ENCODE measurements at places on chromosomes 2 and 18.

- no peak for DNase-seq
Measured at GRCh38 chr2:26020231-26020640, 13.6 kb upstream of the RAB10 start.

- DNase-seq = no peak
Measured at GRCh38 chr2:197369228-197369932, 58.8 kb upstream of the ANKRD44 start.

DNA sequence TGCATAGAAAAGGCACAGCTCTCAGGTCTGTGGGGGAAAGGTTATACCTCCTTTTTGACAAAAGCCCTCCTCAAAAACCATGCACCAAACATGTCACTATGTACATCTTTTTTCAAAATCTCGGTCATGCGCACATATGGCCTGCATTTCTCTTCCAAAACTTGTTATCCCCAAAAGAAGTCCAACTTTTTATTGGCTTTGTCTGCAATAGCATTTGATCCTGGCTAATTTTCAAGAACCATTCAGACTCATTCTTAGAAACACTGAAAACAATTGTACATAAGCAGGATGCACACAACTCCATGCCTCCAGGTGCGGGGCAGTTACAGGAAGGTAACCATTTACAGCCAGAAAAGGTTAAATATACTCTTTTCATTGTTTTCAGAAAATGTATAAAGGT is 21.9 kb downstream of the SERTAD2 start:
- DNase-seq = no peak

DNA sequence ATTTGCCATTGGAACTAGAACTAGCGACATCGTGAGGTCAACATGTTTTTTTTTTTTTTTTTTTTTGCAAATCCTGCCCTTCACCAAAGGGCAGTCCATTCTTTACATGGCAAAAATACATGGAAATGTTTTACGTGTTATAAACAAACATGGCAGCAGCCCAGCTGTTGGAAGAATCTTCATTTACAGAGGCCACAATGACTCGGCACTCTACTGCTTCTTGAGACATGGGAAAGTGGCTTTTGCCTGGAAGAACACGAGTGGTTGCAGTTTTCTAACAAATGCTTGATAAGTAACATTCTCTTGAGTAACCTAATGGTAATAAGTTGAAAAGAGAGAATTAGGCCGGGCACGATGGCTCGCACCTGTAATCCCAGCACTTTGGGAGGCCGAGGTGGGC is 22.8 kb upstream of the POLR1B start:
- no peak for DNase-seq

DNA sequence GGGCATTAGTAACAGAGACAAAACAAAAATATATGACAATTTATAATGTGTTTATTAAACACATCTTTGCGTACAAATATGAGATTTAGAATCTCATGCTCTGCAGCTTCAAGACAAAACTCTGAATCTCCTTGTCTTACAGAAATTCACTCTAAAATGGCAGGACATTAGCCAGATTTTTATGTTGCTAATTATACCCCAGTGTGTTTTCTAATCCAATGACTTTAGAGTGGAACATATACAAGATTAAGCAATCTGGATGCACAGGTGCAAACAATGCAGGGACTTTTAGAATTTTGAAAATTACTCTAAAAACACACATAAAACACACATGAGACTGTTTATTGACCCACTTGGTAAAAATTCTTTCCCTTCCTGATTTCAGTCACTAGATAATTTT is 85.9 kb downstream of the CALCRL start:
- DNase-seq = no peak

- no peak for DNase-seq
Measured at GRCh38 chr18:59266886-59267502, 6.3 kb downstream of the RAX start.

DNA sequence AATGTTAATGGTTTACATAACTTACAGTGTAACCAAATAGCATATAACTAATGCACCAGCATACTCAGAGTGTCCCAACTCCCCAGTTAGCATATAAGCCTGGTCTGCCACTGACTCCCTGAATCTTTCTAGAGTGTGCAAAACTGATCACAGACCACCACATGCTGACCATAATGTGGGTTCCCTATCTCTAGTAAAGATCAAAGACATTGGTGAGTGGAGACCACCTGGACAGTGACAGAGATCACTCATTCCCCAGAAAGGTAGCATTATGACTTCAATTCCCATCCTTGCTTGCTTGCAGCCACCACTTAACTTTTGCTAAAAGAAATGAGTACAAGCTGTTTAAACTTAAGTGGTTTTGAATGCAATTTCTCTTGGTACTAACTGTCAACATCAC is 39.0 kb downstream of the KANSL1L start:
- no peak for DNase-seq

GRCh38 chr2:144682248-144682647 is 162.3 kb upstream of the ZEB2 start:
- peak; percentile 32 for DNase-seq

GRCh38 chr18:9861157-9861556 is 24.6 kb upstream of the TXNDC2 start:
- no peak for DNase-seq

DNA sequence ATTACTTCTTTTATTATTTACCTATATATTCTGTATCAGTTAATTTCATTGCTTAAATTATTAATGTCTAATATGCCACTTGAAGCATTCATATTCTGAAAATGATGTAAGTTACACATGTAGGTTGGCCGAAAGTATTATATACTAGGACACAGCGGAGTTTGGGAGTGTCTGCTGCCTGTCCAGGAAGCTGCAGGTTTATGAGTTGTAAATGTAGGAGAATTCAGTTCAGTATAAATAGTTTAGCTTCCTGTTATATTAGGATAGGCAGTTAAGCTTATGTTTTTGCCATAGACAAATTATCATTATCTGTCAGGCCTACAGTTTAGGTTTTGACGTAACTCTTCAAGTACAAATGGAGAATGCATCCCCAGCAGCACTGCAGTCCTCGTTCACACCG is 18.9 kb upstream of the ZNF236 start:
- no peak for DNase-seq

GRCh38 chr2:174161490-174161889 is 86.8 kb downstream of the OLA1 start:
- DNase-seq = no peak

GRCh38 chr2:204313256-204313655 is 232.0 kb upstream of the PARD3B start:
- no peak for DNase-seq

- DNase-seq = no peak
Measured at GRCh38 chr18:46152808-46153617, 48.8 kb downstream of the HAUS1 start.

DNA sequence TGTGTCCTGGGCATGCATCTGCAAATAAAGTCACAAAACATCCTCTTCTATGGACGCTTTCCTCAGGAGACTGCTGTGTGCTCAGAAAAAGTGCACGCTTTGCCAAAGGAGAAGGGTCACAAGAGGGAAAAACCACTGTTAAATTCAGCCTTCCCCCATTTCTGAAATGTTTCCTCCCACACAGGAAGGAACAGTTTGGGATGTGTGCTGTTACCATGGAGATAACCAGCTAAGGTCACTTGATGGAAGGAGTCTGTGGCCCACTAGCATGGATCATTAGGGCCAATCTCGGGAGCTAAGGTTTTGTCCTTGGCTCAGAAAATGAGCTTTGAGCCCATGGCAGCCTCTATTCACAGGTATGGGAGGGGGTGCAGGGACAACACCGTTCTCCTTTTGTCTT is 5.6 kb downstream of the KCNE4 start:
- DNase-seq = no peak

DNA sequence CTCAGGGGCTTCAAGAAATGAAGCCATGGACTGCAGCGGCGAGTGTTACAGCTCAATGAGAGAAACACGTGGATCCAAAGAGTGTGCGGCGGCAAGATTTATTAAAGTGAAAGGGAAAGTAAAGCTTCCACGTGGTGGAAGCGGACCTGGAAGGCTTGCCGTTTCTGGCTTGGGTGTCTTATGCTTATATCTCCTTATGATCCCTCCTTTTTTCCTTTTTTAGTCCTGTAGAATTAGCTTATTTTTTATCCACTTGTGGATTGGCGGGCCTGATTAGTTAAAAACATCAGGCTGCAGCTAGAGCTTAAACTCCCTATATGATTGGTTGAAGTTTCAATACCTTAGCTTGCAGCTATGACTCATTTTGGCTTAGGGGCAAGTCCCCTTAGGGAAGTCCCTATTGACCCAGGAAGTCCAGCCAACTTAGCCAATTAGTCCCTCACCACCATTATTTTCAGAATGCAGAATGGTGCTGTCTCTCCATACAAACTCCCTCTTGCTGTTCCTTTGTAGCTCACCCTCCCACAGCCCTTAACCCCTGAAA is 11.6 kb upstream of the HNMT start:
- no peak for DNase-seq

DNA sequence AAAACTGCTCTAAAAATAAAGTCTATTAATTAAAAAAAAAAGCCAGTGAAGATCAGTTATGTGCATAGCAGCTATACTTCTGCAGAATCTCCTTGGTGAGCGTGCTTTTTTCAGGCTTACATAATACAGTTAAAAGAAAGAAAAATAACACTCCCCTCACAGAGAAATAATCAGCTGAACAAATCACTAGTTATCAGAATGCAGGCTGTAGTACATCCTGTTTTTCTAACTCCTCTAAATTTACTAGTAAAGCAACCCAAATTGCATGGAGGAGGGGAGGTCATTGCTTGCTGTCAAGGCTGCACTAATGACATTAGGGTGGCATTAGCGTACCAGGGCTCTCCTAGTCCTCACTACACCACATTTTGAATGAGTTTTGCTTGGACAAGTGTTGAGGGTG is 192.2 kb downstream of the PLCL1 start:
- DNase-seq = no peak

DNA sequence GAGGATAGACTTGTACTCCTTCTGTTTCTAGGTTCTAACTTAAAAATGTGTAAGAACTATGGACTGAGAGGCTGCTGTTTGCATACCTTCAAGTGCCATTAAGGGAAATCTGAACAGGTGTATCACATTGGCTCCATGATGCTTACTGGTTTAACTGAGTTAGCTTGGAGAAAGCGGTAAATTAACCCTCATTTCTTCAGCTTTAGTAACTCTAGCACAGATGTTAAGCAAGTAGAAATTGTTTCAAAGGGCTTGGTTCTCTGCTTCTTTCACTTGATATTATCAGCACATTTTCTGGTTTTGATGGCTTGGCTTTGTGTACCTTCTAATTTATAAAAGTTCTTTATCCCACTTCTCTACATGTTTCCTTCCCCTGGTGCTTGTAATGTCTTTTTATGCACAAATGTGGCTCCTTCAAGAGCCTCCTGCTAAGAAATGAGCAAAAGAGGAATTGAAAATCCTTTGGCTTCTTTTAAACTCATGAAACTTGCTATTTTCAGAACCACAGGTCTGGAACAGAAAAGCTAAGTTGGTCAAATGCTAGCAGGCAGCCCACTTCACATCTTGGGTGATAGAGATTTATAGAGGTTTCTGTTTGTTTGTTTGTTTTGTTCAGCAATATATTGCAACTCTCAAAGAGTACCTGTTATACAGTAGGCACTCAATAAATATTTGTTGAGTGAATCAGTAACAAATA is 249.9 kb upstream of the THUMPD2 start:
- no peak for DNase-seq

DNA sequence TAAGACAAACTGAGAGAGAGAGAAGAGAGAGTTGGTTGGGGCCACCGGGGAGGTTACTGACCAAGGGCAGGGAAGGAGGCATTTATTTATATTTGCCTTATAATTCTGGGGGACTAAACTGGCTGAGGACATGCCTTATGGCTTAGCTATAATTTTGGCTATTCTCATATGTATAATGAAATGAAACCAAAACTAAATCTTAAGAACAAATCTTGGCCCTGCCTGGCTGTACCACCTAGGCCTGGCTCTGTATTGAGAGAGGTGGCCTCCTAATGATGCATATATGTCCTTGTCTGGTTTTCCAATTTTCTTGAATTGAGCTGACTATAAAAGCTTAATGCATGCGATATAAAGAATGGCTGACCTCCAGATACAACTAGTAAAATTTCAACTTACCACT is 3.5 kb upstream of the PPP1CB start:
- no peak for DNase-seq

DNA sequence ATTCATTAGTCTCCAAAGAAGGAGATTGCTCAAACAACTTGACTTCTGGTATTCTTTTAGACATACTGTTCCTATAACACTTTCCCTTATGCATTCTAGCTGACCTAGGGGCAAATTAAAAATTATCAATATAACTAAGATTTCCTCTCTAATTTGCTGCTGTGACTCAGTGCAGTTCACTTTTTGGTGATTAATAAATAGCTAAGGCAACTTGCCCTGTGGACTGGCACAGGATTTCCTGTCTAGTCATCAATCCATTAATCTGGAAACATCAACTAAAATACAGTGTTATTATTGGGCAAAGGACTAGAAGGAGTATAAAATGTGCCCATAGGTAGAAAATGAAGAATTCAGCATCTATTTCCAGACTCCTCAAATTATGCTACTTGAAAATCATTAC is 83.5 kb upstream of the SERPINE2 start:
- no peak for DNase-seq

- no peak for DNase-seq
Measured at GRCh38 chr18:65631766-65632165, 119.0 kb upstream of the CDH7 start.
